Kidney capillary endothelial cell (primary cell): ENCODE measurements at places on chromosomes 11 and 22.

DNA sequence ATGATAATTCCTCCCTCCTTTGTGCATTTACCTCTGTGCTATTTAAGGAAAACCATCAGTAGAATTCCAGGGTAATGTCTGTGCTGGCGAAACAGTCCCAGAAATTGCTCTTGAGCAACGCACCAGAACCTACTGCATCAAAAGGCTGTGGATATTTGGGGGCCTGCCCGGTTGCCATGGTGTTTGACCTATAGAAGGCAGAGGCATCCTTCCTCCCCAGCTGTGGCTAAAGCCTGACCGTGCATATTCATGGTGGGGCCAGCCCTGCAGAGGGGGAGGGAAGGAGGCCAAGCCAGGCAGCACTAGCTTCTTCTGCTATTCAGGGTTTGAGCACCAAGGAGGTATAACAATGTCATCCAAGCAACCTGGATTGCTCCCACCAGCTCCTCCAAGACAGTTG, 215.0 kb upstream of the E2F8 start:
- DNase-seq = no peak

- DNase-seq = no peak
These were observed 17.7 kb upstream of the TALDO1 start for GRCh38 chr11:729492-730074.

DNA sequence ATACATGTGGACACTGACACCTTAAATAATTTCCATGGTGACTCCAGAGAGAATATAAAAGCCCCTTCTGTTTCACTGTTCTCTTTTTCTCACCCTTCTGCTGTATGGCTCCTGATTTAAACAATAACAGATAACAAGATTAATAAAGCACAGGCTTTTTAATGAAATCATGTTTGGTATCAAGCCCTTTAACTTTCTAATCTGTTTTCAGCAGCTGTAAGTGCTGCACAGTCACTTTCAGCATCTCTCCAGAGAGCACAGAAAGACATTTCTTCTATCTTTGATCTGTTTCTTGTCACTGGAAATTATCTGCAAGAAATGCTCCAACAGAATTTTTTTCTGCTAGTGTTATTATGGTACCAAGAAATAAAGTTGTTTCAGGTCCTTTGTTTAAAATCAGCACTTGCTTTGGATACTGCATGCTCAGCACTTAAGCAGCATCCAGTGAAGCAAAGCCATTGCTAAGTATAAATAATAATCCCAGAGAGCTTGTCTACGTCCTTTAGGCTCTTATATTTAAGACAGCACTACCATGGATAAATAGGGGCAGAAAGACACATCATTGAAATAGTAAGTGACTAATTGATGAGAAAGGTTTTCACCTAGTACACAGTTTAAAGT, 134.2 kb upstream of the CARD18 start:
- DNase-seq = no peak

DNA sequence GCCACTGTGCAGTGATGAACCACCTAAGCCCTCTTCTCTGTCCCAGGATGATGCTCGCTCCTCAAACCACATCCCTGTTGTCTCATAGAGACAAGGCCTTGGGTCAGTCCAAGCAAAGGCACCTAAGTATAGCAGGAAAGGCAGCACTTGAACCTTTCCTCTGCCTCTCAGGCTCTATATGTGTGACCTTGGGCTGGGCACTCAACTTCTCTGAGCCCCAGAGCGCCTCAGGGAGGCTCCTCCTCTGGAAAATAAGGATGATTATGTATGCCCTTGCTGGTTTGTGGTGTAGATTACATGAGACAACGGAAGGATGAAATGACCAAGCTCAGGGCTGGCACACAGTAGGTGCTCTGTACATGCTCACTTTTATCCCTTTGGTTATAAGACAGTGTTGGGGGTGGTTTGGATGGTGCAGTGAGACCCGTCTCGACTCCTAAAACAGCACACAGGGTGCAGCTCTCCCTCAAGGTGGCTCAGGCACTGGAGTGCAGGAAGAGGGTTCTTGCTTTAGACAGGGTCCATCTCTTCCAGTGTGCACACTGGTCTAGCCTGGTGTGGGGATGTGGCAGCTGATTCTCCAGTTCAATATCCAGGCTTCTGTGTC, 40.2 kb upstream of the ACCSL start:
- DNase-seq = no peak

- DNase-seq = no peak
These were observed 421.0 kb upstream of the API5 start for GRCh38 chr11:42890773-42891172.

DNA sequence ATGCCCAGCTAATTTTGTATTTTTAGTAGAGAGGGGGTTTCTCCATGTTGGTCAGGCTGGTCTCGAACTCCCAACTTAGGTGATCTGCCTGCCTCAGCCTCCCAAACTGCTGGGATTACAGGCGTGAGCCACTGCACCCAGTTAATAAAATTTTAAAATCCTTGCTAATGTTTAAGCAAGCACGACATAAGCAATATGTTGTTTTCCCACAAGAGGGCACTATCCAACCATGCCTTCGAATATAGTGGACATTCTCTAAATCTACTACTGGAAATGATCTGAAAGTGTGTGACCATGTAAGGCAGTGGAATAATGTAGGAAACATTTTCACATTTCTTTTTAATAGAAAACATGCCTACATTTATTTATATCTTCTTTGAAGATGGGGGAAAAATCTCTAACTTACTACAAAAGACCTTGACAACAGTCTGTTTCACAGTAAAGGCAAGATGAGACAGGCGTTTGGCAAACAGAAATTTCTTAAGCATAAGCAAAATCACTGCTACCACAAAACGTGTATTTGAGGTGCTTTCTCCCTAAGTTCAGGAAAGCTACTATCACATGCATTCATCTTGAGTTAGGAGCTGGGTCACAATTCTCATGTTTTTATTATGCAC, 38.2 kb downstream of the PITPNB start:
- peak; percentile 66 for DNase-seq

- no peak for DNase-seq
These were observed 93.9 kb downstream of the GRIK4 start for GRCh38 chr11:120605469-120605868.

- no peak for DNase-seq
These were observed 15.8 kb upstream of the MOB2 start for GRCh38 chr11:1502168-1502953.

- no peak for DNase-seq
These were observed 26.7 kb downstream of the IGLL1 start for GRCh38 chr22:23553438-23553837.

DNA sequence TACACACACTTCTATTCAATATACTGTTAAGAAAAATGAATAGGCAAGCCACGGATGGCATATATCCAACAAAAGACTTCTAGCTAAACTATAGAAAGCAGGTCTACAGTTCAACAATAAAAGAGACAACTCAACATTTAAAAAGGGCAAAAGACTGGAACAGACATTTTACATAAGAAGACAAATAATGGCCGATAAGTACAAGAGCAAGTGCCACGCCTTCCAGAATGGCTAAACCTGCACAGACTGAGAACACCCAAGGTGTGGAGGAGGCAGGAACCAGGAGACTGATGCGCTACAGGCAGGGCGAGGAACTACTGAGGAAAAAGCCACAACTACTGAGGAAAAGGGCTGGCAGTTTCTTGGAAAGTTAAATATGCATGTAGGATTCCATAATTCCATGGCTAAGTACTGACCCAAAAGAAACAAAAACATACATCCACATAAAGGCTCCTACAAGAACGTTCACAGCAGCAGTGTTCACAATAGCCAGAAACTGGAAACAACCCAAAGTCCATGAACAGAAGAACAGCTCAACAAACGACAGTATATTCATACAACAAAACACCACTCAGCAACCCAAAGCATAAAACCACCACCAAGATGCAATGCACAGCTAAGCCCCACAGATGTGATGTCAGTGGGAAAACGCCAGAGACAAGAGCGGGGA, 9.6 kb upstream of the MOB2 start:
- DNase-seq = no peak

GRCh38 chr11:57279116-57279515, 42.1 kb upstream of the APLNR start:
- DNase-seq = no peak

- peak; percentile 67 for DNase-seq
These were observed 169.9 kb downstream of the CTTN start for GRCh38 chr11:70568035-70568813.

DNA sequence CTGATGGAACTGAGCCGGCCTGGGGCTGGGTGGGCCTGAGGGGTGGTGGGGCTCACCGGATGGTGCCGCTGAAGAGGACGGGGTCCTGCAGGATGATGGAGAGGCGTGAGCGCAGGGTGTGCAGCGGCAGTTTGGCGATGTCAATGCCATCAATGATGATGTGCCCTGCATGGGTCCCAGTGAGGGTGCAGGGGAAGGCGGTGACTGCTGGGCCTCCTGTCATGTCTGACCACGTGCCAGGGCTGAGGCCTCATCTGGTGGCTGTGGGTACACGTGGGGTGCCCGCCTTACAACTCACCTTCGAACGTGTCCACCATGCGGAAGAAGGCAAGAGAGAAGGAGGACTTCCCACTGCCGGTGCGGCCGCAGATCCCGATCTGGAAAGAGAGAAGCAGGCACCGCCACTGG, 7.1 kb upstream of the KCNJ11 start:
- no peak for DNase-seq

DNA sequence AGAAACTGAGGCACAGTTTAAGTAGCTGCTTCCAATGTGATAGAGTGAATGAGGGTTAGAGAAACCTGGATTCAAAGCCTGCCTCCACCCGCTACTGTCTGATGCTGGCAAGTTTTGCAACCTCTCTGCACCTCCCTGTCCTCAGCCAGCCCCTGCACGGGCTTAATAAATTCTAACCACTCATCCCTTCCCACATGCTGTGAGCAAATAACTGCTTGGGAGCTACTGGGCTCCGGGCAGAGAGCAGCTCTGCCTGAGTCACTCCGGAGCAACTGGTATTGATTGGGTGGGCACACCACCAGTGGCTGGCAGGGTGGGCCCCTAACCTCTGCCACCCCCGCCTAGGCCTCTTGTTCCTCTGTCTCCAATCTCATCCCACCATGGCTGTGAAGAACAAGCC, 104.3 kb upstream of the SYT13 start:
- no peak for DNase-seq

- DNase-seq = no peak
These were observed 1.4 kb upstream of the DGAT2 start for GRCh38 chr11:75767228-75767572.
